Progenitor cell of endocrine pancreas (in vitro differentiated cells): ENCODE measurements at places on chromosomes 6 and 20.

GRCh38 chr20:61117725-61118124 is 134.3 kb upstream of the CDH4 start:
- DNase-seq: no peak

- no peak for DNase-seq
These were observed 43.7 kb downstream of the CDH22 start for GRCh38 chr20:46264391-46265266.

GRCh38 chr6:106281661-106282060 is 43.9 kb downstream of the ATG5 start:
- no peak for DNase-seq

DNA sequence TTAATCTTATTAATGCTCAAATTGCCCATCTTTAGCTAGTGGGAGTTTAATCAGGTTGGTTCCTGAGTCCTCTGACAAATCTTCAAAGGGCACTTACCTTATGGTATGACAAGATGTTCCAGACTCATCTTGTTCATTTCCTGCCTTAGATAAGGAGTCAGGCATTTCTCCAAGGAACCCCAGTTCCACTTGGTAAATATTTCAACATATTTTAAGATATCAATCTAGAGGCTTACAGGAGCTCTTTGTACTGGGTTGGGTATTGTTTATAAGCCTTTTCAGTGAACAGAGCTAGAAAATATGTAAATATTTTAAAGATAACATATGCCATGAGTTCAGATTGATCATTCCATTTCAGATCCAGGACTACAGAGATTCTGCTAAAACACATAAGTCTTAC is 159.8 kb downstream of the RCAN2 start:
- no peak for DNase-seq

- DNase-seq: no peak
These were observed 7.4 kb upstream of the IFT52 start for GRCh38 chr20:43583133-43583864.

GRCh38 chr20:59891581-59891980 is 41.9 kb downstream of the SYCP2 start:
- DNase-seq: no peak

DNA sequence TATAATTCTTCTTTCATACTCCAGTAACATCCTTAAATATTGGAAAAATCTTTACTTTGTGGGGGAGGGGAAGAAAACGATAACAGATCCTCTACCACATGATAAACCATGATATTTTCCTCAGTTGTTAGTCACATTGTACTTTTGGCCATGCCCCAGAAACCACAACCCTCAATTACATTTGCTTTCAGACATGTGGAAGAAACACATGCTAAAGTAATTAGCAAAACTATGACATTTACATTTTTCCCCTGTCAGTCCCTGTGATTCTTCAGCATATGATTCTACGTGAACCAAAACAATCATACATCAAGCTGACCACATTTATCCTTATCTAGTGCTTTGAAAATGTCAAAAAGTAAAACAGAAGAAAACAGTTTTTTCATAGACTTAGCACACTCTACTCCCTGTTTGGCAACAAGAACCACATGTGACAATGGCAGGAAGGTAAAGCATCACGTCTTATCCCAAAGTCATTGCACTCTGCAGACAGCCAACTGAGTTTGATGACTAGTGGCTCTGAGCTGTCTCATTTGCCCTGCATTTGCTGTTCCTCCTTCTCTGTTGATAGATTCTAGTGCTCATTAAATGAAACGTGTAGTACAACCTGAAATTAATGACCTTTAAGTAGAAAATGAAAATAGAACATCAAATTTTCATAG is 505.8 kb upstream of the MARCKS start:
- no peak for DNase-seq

DNA sequence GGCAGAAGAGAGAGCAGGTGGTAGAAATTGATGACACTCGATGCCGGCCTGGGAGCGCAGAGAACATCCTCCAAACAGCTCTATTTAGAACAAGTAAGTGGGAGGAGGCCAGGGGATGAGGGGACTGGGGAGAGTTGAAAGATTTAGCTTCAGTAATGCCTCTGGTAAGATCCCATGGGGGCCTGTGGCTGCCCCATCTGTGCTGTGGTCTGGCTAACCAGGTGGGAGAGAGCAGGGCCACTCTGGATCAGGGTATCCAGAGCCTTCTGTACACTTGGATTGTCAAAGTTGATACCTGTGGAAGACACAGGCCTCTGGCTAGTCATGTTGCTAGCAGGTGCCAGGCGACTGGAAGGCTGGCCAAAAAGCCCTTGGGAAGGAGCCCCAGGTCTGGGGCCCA is 27.6 kb downstream of the NCOA5 start:
- DNase-seq: no peak

GRCh38 chr6:34584694-34585093 is 28.6 kb upstream of the SPDEF start:
- DNase-seq: no peak

GRCh38 chr6:158648682-158649131 is 1.1 kb upstream of the SYTL3 start:
- DNase-seq: no peak

GRCh38 chr6:169905041-169905807 is 153.8 kb downstream of the ERMARD start:
- DNase-seq: no peak

- DNase-seq: no peak
These were observed 6.4 kb upstream of the BACH2 start for GRCh38 chr6:90303039-90303438.
